ENCODE measurements at places on chromosomes 2 and 18.

- DNase-seq, result no peak
Measured at GRCh38 chr2:205705511-205706349, 23.4 kb downstream of the NRP2 start.

GRCh38 chr2:1231466-1232063 lies 181.7 kb upstream of the TPO start:
- DNase-seq, result no peak

- no peak for DNase-seq
Measured at GRCh38 chr2:227125506-227125905, 38.5 kb downstream of the COL4A4 start.

DNA sequence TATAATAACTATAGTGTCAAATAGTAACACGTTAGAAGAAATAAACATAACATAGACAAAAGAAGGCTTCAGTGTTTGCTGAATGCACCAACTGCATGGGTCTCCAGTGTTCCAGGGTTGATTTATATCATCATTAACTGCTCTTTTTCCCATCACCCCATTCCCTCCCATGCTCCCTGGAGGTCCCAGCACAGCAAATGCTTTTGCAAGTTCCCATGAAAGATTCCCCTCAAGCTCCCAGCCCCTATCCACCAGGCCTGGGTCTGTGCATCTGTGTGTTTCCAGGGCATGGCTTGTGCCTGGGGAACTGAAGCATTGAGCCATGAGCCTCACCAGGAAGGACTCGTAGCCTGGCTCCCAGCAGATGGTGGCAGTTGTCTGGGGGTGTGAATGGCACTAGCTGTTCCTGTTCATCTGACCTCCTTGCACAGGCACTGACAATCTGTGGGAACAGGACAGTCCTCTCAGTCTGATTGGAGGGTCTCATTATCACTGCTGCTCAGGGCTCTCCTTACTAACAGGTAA lies 164.6 kb upstream of the RMP24 start:
- DNase-seq, result no peak

DNA sequence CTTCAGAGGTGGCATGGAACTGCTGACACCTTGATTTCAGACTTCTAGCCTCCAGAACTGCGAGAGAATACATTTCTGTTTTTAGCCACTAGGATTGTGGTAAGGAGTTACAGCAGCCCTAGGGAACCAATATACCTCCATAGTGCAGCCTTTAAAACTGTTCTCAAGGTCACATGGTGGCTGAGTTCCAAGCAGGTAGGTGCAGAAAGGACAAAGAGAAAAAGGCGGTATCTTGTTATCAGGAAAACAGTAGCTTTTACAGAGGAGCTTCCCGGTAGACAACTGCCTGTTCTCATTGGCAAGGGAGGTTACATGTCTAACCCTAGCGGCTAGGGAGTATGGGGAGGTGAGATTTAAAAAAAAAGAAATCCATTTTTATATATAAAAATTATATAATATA lies 96.2 kb upstream of the BCL2L11 start:
- no peak for DNase-seq

GRCh38 chr2:54836477-54836876 lies 113.0 kb downstream of the EML6 start:
- DNase-seq, result no peak

DNA sequence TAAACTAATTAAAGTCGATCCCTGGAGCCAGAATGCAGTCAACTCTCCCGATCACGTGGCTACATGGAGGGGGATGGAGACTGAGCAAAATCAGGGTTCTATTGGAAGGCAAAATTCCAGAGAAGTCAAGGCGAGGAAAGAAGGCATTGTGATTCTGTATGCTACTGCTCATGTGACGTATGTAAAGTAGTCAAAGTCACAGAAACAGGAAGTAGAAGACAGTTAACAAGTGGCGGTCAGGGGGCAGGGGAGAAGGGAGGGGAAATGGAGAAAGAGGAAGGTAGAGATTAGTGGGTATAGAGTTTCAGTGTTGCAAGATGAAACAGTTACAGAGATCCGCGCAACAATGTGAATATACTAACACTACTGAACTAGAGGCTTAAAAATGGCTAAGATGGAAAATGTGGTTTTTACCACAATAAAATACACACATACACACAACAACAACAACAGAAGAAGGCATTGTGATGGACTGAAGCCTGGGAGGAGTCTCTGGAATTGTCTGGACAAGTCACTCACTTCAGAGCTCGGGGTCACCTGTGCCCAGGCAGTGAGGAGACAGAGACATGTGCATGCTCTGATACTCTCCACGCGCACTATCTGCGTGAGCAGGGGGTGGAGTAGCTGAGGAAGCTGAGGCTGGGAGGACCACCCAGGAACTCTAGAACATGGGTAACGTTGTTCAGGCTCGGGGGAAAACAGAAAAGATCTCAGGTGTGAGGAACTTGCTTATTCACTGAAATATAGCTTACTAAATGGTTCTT lies 89.9 kb upstream of the CDCA7 start:
- DNase-seq, result no peak

- DNase-seq, result no peak
Measured at GRCh38 chr18:7950380-7951136, 383.4 kb downstream of the PTPRM start.

GRCh38 chr2:172843902-172844715 lies 108.5 kb downstream of the RAPGEF4 start:
- no peak for DNase-seq

DNA sequence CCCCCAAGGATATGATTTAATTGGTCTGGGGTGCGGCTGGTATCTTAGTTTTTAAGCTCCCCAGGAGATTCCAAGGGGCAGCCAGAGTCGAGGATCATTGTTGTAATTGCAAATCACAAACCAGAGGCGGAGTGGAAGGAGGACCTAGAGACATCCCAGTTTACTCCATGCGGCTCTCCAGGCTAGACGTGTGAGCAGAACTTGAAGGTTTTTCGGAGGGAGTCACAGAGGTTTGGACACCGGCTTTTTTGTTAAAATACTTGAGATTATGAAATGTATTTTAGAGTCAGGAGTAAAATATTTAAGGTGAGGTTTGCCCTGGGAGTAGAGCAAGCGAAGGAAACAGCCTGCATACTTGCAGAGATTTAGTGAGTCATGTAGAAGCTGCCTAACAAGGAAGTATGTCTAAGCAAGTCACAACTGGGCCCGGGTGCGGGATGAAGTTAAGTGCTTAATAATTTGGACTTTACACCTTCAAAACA lies 39.5 kb downstream of the TGOLN2 start:
- DNase-seq, result no peak

DNA sequence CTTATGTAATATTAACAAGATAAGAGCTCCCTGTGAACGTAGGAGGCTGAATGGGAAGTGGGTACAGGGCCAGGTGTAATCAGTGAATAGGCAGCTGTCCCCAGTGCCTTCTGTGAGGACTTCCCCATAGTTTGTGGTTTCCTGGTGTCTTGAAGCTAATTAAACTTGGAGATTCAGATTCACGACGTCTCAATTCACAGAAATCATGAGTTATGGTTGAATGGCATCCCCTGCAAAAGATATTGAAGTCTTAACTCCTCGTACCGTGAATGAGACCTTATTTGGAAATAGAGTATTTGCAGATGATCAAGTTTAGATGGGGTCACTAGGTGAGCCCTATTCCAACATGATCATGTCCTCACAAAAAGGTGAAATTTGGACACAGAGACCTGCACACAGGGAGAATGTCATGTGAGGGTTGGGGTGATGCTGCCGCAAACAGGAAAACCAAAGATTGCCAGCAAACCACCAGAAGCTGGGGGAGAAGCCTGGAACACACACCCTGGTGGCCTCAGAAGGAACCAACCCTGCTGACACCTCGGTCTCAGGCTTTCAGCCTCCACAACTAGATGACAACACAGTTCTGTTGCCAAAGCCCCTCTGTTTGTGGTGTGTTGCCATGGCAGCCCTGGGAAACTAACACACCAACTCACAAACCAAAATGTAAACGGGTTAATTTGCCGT lies 13.2 kb downstream of the ARL4C start:
- peak; percentile 70 for DNase-seq

DNA sequence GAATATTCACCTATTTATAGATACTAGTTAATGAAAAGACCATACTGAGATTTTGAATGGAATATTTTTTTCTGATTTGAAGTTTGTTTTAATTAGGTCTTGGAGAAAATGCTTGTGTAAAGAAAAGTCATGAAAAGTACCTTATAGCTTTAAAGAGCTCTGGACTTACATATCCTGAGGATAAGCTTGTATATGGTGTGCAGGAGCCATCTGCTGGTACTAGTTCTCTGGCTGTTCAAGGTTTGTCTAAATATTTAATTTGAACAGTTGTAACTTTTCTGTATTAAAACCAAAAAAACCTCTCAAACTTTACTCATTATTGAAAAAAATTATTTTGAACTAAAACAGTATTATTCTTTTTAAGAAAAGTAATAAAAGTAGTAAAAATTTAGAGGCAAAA lies 50.1 kb downstream of the UBR3 start:
- DNase-seq, result no peak

DNA sequence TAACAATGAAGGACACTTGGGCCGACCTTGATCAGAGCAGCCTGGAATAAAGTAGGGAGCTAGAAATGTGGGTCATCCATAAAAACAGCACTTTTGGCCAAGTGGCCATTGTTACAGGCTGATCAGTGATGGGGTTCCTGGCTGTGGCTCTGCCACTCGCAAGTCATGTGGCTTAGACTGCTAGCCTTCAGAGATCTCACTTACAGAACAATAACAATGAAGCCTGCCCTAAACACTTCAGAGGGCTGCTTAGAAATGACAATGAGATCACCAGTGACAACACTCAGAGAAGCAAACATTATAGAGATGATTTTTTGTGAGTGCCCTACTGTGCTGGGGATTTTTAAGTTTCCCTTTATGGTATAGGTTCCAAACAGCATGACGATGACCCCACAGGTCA lies 107.9 kb upstream of the LMAN1 start:
- DNase-seq, result no peak

DNA sequence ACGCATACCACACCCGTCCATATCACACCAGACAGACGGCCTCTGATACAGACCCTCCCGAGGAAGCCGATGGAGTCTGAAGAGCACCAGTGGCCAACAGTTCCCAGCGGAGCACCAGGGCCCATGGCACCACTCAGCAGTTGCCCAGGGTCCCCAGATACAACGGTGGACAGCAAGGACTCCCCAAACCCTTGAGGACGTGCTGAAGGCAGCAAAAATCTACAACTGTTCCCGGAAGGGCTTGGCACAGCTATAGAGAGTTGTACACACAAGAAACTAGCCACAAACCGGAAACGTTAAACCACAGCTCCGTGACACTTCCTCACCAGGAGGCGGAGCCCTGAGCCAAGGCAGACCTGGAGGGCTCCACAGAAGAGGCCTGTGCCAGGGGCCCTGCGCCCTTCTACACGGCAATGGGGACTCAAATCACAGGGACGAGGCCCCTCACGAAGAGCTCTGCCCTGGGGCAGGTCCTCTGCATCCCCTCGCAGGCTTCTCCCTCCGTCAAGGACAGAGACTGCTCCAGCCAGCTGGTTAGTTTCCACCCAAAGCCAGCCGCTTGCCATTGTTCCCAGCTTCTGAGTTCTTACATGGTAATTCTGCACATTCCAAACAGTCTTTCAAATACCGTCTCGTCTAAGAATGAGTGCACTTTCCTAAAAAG lies 133.4 kb downstream of the HDAC4 start:
- peak; percentile 84 for DNase-seq

DNA sequence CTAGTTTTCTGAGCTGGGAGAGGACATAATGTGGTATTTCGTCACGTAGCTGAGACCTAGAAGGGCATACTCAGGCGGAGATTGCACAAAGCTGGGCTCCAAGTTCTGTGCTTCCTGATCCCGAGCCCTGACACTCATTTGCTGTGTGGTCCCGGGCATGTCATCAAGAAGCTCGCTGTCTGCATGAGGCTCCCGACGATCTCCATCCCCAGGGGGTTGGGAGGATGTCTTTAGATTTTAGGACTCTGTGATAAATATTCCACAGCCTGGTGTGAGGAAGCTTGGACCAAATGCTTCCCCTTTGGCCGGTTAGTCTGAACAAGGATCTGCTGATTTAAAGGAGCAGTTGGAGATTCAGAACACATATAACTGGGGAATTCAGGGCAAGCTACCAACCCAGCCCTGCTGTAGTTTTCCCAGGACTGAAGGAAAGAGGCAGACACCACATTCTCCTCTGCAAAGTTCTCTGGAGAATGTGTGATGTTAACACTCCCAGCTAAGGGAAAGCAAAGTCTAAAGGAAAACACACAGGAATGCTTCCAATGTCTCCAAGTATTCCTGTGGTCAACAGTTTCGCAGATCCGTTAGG lies 2.3 kb downstream of the KCNE4 start:
- no peak for DNase-seq

DNA sequence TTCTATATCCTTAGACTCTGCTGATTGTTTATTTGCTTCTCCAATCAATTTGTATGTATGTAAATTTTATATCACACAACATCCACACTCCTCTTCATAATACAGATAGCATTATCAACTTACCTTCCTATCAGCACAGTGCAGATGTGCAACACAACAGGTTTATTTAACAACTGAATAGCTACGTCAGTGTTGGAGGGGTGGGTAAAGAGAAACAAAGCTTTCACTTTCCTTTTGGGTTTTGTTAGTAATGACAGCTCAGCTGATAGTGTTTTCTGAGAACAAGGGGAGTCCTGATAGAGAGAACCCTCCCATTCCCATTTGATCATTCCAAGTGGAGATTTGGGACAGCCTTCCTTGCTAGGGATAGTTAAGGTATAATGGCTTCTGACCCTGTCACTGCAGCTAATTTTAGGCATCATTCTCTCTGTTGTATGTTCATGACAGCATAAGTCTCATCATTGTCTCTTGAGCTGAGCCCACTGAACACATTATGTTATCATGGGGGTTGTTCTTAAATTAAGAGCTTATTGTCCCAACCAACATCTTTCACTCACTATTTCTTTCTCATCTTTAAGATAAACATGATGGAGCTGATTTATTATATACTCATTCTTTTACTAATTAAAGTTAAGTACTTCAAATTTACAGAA lies 227.7 kb downstream of the GPD2 start:
- no peak for DNase-seq

DNA sequence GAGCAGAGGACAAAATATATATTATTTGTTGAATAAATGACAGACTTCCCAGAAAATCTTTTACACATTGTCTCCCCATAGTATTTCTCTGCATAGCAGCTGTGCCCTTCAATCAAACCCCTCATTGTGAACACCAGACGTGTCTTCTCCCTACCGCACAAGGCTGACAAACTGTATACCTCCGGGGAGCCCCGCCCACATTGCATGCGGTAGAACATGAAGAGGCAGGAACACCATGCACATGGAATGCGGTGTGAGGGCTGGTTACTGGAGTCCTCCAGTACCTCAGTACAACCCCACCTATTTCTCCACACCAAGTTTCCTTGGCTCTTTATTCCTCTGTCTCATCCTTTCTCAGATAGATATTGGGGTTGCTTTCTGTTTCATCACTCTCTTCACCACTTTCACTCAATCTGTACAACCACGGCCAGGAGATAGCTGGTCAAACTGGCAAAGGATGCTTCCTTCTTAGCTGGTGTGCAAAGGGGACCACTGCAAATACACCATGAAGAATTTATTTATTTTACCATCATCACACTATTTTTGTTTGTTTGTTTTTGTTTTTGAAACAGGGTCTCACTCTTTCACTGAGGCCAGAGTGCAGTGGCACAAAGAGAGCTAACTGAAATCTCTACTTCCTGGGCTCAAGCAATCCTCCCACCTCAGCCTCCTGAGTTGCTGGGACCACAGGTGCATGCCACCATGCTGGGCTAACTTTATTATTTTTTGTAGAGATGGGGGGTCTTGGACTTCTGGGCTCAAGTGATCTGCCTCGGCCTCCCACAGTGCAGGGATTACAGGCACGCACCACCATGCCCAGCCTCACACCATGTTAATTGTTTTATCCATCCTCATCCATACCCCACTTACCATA lies 2.3 kb upstream of the NBAS start:
- no peak for DNase-seq
